ENCODE measurements at places on chromosomes 1 and 21.

- DNase-seq = no peak
Measured at GRCh38 chr1:66271216-66271903, 262.6 kb upstream of the SGIP1 start.

GRCh38 chr1:22930240-22930912 is 42.3 kb downstream of the LACTBL1 start:
- DNase-seq = no peak

DNA sequence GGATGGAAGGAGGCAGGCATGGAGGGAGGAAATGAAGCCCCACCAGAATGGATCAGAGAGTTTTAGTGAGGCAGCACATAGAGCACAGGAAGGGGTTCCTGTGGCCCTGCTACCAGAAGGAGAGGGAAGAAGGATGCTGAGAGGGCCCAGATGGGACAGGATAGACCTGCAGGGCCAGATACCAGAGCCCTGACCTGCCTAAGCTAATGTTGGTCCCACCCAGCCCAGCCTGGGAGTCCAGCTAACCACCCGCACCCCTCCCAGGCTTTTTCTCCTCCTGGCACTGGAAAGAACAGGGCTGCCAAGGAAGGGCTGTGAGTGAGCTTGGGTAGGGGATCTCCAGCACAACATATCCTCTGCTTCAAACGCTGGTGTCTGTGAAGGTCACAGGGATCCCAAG is 6.9 kb downstream of the NECTIN4 start:
- DNase-seq = no peak

DNA sequence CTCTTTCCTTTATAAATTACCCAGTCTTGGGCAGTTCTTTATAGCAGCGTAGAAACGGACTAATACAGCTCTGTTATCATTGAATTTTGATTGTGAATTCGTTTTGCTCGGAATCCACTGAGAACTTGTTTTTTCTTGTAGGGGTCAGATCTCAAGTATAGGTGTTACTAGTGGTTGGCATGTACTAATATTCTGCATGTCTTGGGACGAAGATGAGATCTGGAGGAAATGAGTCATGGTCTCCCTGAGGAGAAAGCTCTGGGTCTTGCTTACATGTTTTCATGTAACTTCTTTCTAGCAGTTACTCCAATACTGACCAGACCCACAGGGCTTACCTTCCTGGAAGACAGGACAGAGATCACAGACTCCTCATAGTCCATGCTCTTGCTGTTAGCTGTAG is 30.3 kb downstream of the ZSCAN20 start:
- DNase-seq = no peak

- DNase-seq = peak; percentile 30
Measured at GRCh38 chr1:205504311-205505075, at the start of gene CDK18. TSS of gene CDK18 (plus strand) at chr1:205504669. CDS start at chr1:205523168, 18,499 bp downstream.

All from activated naive CD4-positive, alpha-beta T cell (primary cell).